ACHN (cell line): ENCODE measurements at places on chromosomes 12 and 14.

- DNase-seq: no peak
Observed at GRCh38 chr14:93749076-93749420, 39.2 kb downstream of the PRIMA1 start.

GRCh38 chr12:8553088-8553627 lies 12.5 kb upstream of the CLEC4E start:
- DNase-seq: no peak

DNA sequence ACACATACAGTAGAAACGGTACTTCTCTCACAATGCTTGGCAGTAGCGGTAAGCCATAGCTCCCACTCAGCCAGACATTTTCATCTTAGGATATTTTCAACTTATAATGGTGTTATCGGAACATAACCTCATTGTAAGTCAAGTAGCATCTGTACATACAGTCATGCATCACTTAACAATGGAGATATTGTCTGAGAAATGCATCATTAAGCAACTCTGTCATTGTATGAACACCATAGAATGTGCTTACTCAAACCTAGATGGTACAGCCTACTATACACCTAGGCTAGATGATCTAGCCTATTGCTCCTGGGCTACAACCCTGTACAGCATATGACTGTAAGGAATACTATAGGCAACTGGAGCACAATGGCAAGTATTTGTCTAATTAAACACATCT lies 40.8 kb downstream of the RPS6KA5 start:
- no peak for DNase-seq

DNA sequence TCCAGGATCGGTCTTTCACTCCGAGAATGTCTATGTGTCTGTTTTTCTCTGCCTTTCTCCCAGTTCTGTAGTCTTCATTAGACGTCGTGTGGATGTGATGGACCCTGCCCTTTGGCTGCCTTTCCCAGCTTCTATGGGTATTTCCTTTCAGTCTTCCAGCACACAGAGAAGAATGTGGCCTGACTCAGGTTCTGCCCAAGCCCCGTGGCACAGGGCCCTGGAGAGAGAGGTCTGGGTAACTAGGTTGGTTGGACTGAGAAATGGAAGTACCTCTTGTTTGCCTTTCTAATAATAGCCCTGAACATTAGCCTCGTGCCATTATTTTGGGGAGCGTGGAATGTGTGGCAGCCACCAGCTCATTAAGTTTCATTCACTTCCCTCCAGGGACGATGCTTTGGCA lies 3.8 kb downstream of the FOXJ2 start:
- no peak for DNase-seq

DNA sequence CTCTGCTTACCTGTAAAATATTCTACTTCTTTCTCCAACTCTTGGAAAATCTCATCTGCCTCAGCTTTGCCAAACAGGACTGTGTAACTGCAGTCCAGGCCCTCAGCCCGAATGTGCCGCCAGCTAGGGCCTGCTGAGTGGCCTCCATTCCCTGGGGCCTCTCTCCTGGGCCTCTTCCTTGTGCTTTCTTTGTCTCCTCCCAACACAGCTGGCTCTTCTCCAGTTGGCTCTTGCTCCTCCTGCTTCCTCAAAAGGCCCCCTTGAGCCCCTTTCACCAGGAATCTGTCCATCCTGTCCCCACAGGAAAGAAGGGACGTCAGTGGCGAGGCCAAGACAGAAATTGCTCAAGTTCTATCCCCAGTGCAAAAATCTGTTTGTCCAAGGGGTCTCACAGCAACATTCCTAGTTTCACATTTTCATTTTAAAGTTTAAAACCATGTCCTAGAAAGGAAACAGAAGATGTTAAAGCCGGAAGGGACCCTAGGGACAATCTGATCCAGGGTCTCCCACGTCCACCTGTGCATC lies 713 bp downstream of the ALKBH2 start:
- DNase-seq: no peak

DNA sequence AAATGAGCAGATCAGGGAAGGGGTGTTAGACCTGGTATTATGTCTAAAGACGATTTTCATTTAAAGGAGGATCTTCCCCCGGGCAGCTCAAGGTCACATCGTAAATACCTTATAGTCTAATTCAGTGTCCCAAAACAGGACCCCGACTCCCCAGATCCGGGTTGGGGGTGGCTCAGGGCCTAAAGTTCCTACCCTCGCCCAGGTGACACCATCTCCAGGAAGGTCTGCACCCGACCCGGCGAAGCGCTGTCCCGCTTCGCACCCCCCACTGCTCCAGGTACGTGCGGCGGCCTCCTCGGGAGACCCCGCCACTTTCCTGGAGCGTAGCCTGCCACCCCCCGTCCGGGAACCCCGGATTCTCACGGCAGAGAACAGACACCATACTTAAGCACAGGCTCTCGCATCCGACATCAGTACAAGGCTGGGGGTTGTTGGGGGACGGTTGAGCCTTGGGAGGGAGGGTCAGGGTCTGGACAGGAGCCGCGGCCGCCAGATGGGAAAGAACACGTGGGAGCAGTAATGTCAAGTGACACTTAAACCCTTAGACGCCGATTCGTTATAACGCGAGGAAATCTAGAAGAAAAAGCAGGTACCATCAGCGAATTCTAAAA lies 556 bp downstream of the TIMM9 start:
- peak; percentile 51 for DNase-seq

DNA sequence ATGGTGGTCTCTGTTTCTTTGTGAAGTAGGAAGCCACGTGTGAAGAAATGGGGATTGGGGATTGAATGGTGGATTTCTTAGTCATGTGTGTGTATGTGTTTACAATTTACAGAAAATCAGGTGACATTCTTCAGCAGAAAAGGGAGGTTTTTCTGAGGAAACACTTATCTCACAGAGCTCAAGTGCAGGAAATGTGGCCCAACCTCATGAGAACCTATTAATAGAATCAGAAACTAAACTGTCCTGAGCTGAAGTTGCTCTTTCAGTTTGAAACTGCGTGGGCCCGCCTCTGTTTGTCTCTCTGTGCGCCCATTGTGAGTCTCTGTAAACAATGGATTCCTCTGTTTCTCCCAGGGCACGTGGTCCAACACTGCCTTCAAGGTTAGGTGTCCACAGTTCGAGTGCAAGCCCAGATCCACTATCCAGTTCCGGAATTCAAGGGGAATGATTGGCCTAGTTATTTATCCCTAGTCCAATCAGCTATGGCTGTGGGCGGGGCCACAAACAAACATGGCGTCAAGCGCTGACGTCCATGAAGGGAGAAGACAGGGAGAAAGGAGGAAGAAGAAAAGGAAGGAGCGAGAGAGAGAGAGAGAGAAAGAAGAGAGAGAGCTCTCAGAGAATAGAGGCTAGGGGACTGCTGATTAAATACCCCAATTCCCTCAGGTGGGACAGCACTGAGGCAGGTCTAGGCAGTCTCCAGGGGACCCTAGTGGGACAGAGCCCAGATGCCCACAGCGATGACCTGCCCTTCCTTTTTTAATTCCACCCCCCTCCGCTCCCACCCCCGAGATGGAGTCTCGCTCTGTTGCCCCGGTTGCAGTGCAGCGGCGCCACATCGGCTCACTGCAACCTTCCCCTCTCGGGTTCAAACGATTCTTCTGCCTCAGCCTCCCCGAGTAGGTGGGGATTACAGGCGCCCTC lies 31.4 kb upstream of the C12orf76 start:
- no peak for DNase-seq
